Activated naive CD8-positive, alpha-beta T cell treated with anti-CD3 and anti-CD28 coated beads for 36 hours (primary cell): ENCODE measurements at places on chromosomes 1 and 21.

GRCh38 chr1:160416369-160416768 is 16.0 kb downstream of the VANGL2 start:
- DNase-seq, result no peak

- no peak for DNase-seq
Observed at GRCh38 chr1:82225421-82226185, 424.9 kb downstream of the ADGRL2 start.

GRCh38 chr1:222627232-222627631 is 9.3 kb downstream of the MIA3 start:
- DNase-seq, result no peak

DNA sequence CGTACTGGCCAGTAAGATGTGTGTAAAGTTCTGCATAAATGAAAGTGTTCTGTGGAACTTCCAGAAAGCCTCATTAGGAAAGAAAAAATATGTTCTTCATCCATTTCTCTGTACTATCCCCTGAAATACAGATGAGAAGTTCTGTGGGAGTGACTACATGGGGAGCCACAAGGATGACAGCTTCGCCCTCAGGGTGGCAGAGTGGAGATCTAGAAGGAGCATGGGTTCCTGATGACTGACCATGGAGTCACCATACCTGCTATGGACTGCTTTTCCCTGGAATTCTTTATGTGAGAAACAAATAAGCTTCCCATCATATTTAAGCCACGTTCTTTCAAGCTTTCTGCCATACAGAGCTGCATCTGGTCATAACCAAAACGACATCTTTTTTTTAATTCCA is 113.9 kb upstream of the RGS1 start:
- no peak for DNase-seq

DNA sequence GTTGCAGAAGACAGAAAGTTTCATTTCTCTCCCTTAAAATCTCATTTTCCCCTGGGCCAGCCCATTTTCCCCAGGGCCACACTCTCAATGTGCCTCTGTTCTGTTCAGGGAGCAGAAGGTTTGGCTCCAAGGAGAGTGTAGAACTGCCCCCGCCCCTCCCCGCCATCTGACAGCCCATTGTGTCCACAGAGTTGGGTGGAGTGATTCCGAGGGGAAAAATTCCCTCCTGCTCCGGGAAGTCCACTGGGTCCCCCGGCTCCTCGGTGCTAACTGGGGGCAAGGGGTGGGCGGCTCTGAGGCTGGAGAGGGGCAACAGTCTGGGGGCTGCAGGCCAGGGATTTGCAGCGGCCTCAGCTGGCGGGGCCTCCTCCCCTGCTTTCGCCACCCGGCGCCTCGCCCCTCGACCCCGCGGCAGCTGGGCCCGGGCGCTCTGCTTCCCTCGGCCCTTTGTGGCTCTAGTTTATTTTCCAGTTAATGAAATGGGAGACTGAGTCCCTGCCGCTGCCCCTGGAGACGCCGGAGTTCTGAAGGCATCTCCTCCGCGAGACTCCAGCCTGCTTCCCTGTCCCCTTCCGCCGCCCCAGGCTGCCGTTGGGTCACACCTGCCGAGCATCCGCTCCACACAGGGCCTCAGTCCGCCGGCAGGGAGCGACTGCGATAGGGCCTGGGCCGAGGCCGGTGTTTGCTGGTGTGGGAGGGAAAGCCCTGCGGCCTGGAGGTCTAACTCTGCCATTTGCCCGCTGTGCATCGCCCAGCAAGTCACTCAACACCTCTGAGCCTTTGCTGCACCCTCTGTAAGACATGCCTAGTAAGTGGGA is 14.7 kb upstream of the KIRREL1 start:
- DNase-seq, result no peak

GRCh38 chr21:28752131-28752530 is 240.5 kb downstream of the LTN1 start:
- DNase-seq, result no peak

DNA sequence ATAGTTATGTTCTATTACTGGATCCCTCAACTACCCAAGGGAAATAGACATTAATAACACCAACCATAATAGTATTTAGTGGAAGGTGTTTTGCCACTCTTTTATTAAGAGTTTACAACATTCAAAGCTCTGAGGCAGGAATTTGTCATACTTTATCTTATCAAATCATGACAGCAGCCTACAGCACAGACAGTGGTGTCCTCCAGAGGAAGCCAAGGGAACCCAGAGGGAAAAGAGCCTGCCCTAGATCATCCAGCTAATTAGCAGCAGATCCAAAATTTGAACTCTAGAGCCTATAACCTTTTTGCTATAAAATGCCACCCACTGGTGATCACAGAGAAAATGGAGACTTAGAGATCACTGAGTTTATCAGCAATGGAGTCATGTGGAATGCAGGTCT is 18.2 kb downstream of the VAV3 start:
- no peak for DNase-seq

- DNase-seq, result no peak
Observed at GRCh38 chr1:36737038-36737555, 254.4 kb upstream of the CSF3R start.

DNA sequence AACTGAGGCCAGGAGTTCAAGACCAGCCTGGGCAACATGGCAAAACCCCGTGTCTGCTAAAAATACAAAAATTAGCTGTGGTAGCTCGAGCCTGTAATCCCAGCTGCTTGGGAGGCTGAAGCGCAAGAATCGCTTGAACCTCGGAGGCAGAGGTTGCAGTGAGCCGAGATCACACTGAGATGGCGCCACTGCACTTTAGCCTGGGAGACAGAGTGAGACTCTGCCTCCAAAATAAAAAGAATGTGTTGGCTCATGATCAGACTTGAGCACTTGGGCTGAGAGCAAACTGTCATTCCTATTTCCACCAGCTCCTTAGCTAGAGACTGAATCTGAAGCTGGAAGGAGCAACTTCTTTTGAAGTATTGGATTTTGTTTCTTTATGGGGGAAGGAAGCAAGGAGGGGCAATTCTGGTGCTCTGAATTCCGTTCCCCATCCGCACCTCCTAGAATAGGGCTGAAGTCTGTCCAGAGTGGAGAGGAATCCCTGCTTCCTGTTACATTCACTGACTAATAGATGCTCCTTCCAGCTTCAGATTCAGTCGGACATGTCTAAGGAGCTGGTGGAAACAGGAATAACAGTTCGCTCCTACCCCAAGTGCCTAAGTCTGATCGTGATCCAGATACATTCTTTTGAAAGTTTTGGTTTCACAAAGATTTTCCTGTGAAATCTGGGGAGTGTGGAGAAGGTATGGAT is 3.8 kb downstream of the ZNF672 start:
- DNase-seq, result no peak

DNA sequence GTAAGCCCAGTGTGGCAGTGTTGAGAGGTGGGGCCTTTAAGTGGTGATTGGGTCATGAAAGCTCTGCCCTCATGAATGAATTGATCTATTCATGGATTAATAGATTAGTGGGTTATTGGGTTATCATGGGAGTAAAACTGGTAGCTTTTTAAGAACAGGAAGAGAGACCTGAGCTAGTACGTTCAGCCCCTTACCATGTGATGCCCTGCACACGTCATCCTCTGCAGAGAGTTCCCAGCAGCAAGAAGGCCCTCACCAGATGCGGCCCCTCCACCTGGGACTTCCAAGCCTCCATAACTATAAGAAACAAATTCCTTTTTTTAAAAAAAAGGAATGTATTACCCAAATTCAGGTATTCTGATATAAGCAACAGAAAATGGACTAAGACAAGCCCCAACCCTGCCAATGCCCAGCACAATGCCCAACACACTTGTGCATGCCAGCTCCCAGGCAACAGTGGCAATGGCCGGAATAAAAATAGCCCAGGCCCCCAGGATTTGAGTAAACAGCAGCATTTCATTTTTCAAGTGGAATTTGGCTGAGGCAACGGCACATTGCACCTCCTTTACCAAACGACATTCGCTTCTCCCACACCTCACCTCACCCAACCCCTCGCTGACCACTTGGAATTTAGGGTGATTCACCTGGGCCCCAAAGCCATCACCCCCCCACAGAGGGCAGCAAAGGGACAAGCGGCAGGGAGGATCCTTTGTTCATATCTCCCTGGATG is 215.9 kb downstream of the TOMM20 start:
- no peak for DNase-seq

GRCh38 chr1:160520582-160520981 is 2.5 kb downstream of the SLAMF6 start:
- no peak for DNase-seq

- DNase-seq, result no peak
Observed at GRCh38 chr1:153470707-153471106, 10.3 kb upstream of the S100A7 start.

- DNase-seq, result no peak
Observed at GRCh38 chr1:239242404-239242803, 144.0 kb upstream of the CHRM3 start.

DNA sequence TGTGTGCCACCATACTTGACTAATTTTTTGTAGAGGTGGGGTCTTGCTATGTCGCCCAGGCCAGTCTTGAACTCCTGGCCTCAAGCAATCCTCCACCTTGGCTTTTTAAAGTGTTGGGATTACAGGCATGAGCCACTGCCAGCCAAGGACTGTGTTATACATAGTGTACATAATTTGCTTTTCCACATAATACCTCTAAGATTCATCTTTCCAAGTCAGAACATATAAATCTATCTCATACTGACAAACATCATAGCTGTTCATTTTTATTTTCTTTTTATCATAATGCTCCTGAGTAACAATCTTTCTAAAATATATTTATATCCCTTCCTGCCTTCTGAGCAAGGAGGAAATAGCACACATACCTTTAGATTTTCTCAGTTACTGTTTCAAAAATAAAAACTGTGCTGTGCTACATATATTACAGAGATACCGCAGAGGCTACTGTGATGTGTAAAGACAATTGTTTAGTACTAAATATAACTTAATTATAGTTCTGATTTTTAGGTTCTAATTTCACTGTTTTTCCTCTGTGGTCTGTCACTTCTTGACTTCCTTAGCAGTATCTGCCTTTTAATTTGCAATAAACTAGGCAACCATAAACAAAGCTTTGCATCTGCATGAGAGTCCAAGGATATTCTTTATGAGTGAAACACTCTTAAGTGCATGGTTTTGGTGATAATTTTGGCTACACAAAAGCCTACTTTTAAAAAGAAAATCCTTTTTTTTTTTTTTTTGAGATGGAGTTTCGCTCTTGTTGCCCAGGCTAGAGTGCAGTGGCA is 59.3 kb downstream of the EYA3 start:
- DNase-seq, result no peak

- no peak for DNase-seq
Observed at GRCh38 chr21:36288651-36289243, 31.2 kb upstream of the MORC3 start.

GRCh38 chr1:66271216-66271903 is 262.6 kb upstream of the SGIP1 start:
- DNase-seq, result peak; percentile 46

GRCh38 chr1:39499668-39500067 is 8.2 kb downstream of the BMP8A start:
- no peak for DNase-seq

DNA sequence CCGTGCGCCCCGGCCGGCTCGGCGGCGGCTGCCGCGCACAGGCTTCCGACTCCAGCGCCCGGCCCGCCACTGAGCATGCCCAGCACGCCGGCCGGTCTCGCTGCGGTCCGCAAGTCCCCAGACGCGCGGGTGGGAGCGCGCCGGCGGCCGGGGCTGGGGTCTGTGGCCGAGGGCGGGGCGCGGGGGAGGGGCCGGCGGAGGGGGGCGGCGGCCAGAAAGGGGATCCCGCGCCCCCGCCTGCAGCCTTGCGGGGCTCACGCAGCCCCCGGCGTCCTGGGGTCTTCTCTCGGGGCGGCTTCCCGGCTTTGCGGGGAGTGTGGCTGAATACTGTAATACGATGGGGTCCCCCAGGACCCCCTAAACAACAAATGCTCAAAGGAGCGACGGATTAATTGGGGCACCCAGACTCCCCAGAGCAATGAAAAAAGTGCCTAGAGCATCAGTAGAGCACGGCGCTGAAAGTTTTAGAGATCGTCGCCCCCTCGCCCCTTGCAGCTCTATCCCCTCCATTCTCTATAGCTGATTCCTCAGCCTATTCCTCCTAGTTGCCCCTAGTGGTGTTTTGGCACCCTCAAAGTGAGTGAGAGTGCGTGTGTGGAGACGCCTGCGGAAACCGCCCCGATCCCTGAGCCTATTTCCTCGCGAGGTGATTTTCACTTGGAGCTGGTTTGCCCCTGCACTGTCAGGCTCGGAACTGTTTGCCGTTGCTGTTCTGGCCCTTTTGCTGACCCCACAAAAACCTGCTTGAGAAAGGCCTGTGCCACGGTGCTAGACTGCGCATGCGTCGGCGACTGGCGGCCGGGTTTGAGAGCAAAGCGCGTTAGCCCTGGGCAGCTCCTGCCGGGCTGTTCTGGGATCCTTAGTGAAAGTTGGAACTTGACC is at the start of gene VAV3:
Gene VAV3 (minus strand): TSS at position 71 of the 882 bp plus-strand sequence. CDS start 311 bp downstream, outside the sequence.
- peak; percentile 71 for DNase-seq

GRCh38 chr1:207917080-207917479 is 6.2 kb upstream of the CD34 start:
- no peak for DNase-seq

DNA sequence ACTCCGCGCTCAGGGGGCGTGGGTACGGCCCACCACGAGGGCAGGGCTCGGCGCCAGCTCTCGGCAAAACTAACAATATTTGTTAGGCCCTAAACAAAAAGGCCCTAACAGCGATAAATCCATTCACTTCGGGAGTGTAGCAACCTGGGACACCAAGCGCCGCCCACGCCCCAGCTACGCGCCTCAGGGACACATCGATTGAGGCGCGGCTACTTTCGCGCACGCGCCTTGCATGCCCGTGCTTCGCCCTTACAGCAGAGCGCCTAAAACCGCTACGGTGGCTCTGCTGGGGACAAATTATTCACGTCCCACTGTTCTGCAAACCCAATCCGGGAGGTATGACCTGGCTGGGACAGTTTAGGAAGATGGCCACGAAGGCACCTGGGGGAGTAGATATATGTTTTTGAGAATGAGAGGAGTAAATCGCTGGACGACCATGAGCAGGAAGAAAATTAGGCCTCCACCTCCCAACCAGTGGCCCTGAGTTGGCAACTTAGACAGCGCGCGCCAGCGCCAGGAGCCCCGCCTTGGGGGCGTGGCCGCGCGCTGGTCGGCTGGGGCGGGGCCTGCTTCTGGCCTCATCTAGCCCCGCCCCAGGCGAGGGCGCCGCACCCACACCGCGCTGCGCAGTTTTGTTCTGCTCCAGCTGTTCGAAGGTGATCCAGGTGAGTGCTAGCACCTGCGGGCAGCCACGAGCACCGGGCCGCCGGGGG is at the start of gene MGST3:
Gene MGST3 (plus strand): TSS at position 606 of the 713 bp plus-strand sequence. CDS start 18,614 bp downstream, outside the sequence.
- peak; percentile 96 for DNase-seq

DNA sequence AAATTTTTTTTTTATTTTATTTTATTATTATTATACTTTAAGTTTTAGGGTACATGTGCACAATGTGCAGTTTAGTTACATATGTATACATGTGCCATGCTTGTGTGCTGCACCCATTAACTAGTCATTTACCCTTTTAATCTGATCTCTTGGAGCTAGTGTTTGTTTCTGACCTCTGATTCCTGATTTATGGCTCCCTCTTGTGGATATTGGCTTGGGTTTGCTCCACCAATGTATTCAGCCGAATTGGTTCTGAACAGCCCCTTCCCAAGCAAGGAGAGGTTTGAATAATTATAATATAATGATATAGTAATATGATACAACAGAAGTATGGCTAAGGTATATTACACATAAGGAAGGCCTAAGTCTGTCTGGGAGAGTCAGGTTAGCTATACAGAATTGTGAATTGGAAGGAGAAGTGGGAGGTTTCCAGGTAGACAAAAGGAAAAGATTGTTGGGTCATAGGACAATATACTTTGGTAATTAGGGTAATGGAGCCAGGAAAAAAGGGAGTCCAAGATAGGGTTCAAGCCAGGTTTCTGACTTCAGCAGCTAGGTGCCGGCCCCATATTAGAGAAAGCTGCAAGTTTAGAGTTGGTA is 53.1 kb upstream of the HMCN1 start:
- no peak for DNase-seq
